ENCODE measurements at places on chromosomes 4 and X. TPM values are rescaled to one million over a fixed set of nuclear protein-coding genes. Genes with fewer than 3 reads are reported as not detected.

GRCh38 chr4:89110541-89110985 lies 770 bp upstream of the TIGD2 start:
- no peak for DNase-seq

DNA sequence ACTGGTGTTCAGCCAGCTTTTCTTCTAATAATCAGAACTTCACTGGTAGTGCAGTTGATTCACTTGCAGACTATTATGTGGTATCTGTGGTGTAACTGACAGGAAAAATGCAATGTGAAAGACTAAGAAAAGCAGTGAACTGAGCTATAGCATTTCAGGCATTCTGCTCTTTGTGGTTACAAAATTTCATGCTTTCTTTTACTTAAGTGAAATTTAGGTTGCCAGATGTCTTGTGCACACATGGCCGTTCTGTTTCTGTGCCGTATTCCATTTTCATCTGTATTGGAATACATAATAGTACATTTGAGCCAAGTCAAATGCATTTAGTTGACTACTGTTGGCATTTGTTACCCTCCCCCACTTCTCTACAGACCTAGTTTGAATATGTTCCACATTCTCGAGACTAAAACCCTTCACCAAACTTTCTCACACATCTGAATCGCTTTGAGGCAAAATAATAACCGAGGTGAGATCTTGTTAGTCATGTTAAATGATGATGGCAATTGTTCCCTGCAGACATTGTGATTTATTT lies 8.2 kb downstream of the RTL3 start:
- DNase-seq, result no peak

DNA sequence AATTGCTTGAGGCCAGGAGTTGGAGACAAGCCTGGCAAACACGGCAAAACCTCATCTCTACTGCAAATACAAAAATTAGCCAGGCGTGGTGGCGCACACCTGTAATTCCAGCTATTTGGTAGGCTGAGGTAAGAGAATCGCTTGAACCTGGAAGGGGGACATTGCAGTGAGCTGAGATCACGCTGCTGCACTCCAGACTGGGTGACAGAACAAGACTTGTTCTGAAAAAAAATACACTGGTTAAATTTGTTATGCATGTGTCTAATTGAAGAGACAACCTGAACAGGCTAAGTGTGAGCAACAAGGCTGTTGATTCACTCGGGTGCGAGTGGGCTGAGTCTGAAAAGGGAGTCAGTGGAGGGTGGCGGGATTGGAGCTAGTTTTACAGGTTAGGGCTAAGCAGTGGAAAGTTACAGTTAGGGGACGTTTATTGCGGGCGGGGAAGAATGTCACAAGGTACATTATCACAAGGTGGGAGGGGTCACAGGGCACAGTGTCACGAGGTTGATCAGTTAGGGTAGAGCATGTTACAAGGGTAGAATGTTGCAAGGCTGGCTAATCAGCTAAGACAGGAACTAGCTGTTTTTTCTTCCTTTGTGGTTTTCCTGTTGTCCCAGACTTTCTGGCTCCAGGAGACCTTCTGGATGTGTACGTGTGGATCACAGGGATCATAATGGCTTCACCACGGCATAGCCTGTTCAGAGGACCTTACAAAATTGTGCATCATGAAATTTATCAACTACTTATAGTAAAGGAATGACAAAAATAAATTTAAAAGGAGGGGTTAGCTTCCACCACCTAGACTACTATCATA lies 115.8 kb downstream of the NAA11 start:
- no peak for DNase-seq

DNA sequence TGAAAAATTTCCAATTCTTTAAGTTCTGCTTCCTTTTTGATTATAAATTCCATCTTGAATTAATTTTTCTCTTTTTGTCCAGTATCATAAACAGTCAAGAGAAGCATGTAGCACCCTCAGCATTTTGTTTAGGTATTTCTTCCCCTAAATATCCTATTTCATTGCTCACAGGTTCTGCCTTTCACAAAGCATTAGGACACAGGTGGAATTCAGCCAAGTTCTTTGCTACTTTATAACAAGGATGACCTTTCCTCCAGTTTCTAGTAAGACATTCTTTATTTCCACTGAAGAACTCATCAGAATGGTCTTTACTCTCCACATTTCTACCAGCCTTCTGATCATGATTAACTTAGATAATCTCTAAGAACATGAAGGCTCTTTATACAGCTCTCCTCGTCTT lies 7.4 kb downstream of the SLC9B1 start:
- peak; percentile 42 for DNase-seq

Gene PCDH18
- 130 TPM for polyA plus RNA-seq

Gene FRG2
- polyA plus RNA-seq, result not detected

Gene TMSB15A
- 52.6 TPM for polyA plus RNA-seq

- no peak for DNase-seq
Measured at GRCh38 chr4:7904952-7905915, 34.4 kb downstream of the AFAP1 start.

- DNase-seq, result no peak
Measured at GRCh38 chr4:147524601-147525000, 43.7 kb downstream of the EDNRA start.

Gene GYPE
- 3.1 TPM for polyA plus RNA-seq

- DNase-seq, result no peak
Measured at GRCh38 chrX:153921070-153921469, 5.0 kb downstream of the ARHGAP4 start.

Gene MAGEE2
- polyA plus RNA-seq, result 0.92 TPM

Gene HPRT1
- 39.7 TPM for polyA plus RNA-seq

Gene SPANXC
- not detected for polyA plus RNA-seq

DNA sequence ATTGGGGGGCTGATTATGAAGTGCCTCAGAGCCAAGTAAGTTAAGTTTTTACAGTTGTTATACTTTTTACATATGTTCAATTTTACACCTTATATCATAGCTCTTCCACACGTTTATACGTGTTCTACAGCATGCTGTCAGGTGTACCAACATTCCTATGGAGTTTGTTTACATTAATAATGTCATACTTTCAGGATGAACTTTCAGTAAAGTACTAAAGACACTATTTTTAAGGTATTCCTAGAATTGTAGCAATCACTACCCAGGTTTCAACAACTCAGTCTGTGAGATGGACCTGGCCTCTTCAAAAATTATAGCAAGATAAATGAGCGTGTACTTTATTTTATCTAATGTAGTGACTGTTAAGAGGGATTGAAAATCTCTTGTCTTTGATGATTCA lies 92.6 kb downstream of the PTPN13 start:
- DNase-seq, result no peak

- no peak for DNase-seq
Measured at GRCh38 chrX:150935467-150935866, 37.0 kb upstream of the CD99L2 start.

DNA sequence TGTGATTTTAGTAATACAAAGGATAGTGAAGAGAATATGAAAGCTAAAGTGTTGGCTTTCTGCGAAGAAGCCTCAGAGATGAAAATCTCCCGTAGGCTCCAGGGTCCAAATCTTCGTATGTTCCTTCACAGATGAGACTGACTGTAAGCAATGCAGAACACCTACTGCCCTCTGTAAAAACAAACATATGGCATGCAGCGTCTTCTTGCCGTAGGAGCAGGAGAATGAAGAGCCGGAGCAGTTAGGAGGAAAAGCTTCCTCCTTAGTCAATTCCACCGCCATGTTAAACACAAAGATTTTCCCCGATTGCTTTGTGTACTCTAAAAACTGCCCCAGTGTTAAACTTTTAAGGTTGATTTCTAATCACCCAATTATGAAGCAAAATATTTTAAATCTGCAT lies 22.5 kb downstream of the RWDD4 start:
- no peak for DNase-seq

DNA sequence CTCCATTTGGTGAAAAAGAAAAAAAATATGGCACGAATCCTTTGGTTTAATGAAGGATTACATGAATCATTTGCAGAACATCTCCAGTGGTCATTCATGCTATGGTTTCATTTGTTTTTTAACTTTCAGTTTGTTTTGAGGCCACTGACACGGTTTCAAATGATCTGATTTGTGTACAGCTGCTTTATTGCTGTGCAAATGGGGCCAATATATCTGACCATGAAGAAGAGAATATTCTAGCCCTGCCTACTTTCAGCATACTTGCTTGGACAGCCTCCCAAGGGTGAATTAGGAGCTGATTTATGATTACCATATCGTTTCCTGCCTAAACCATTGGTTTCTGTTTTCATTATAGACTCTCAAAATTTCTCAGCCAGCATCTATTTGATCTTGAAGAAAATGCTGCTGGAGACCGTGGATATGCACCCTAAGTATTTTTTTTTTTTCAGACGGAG lies 30.7 kb downstream of the SPARCL1 start:
- peak; percentile 50 for DNase-seq

Gene SSX1
- not detected for polyA plus RNA-seq

GRCh38 chr4:53767482-53767881 lies 176.2 kb upstream of the LNX1 start:
- no peak for DNase-seq

Gene REELD1
- polyA plus RNA-seq, result 0.50 TPM

Gene BOD1L1
- polyA plus RNA-seq, result 62.7 TPM

- peak; percentile 72 for DNase-seq
Measured at GRCh38 chr4:137393044-137393443, 139.2 kb downstream of the PCDH18 start.

Gene FRMD7
- polyA plus RNA-seq, result 1.4 TPM

- no peak for DNase-seq
Measured at GRCh38 chrX:68043713-68044438, 389.4 kb downstream of the OPHN1 start.

DNA sequence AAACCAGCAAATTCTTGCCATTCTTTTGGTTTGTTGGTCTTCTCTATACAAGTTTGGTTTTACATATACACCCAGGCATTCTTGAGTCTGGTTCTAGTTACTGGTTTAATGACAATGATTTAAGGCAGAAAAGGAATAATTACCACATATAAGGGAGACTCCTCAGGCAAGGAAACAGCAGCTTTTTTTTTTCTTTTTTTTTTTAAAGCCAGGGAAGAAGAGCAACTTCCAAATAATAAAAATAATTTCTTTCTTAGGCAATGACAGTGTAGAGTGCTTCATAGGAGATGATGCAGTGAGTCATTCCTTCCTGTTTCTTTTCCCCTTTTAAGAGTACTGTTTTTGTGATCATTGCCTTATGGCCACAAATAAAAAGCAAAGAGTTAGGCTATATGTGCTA lies 289.7 kb downstream of the DKK2 start:
- no peak for DNase-seq

Gene TCEAL7
- 30.7 TPM for polyA plus RNA-seq

Gene RTL9
- 0.21 TPM for polyA plus RNA-seq

DNA sequence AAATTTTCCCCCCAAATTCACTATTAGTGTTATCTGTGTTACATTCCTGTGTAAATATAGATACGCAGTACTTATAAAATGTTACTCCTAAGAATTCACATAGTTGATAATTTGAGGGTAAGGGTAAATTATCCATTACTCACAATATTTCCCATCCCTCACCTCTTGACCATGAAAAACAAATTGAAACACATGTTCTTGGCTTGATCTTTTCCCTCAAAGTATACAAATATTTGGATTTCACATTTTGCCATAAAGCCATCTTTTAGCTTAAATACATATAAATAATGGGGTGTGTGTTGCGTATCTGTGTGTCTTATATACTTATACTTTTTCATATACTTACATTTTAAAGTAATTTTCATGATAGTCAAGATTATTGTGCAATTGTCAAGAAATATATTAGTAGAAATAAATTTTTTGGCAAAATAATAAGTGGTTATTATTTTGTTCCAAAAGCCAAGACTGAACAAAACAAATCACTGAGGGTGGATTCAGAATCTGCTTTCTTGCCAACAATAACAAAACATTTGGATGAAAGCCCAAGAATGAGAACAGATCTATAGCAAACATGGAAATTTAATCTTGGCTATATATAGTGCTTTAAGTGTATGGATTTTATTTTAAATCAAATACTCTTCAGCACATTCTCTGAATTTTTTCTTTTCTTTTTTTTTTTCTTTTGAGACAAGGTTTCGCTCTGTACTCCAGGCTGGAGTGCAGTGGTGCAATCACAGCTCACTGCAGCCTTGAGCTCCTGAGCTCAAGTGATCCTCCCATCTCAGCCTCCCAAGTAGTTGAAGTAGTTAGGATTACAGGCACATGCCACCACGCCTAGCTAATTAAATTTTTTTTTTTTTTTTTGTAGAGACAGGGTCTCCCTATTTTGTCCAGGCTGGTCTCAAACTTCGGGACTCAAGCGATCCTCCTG lies 48.5 kb upstream of the PRSS48 start:
- peak; percentile 51 for DNase-seq
